ENCODE measurements at places on chromosomes 1 and 21.
A peak's percentile ranks its signal among the peaks of the same experiment; 100 is the strongest.

DNA sequence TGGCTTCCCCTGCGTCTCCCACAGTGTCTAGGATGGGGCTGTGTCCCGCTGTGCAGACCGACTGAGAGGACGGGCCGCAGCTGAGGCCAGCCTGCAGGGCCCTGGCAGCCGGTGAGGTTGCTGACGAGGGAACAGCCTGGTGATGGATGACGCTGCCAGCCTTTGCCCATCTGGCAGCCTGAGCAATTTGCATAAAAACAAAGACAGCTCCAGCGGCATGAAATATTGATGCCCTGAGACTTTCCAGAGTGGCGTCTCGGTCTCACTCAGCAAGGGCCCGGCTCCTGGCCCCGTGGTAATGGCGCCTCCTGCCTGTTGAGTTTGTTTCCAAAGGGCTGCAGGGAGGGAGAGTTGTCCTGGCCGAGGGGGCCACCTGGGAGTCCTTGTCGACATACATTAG, 19.1 kb upstream of the KCNA10 start:
- no peak for DNase-seq
- peaks cover 13% of the 10 kb centered on the region for H3K27me3 ChIP-seq
- no peaks in the 10 kb centered on the region for H3K36me3 ChIP-seq
- H3K4me1 ChIP-seq: no peaks in the 10 kb centered on the region
- H3K4me3 ChIP-seq: no peak overlapping the region

GRCh38 chr1:181061891-181062835, 26.3 kb upstream of the IER5 start:
- H3K36me3 ChIP-seq: peaks cover 4% of the 10 kb centered on the region
- DNase-seq: peak; percentile 66
- H3K4me3 ChIP-seq: no peak overlapping the region
- peaks cover 22% of the 10 kb centered on the region for H3K4me1 ChIP-seq
- H3K27me3 ChIP-seq: no peaks in the 10 kb centered on the region

DNA sequence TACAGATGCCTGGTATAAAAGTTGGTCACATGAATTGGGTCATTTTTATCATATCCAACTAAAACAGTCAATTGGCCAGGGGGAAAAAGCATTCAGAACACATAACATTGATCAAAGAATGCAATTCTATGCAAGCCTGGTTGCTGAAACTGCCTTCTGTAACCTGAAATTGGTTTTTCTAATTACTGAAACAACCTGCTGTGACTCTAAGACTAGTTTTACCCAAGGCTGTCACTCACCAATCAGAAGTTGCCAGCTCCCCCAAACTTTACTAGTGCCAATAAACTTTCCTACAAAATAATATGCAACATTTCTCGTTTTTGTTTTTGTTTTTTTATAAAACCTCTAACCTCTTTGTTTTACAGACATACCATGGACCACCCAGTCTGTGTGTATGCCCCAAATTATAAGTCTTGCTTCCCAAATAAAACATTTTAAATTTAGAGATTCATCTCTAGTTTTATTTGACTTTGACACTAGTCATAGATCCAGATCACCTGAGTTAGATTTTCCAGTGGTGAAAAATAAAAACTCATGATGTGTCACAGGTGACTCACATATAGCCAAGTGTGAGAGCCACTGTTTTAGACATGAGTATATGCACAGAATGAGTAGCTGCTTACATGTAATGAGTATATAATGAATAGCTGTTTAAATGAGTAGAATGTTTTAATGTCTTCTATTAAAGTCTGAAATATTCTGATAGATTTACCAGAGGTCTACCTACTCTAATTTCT, 64.2 kb upstream of the CR2 start:
- H3K4me1 ChIP-seq: peaks cover 3% of the 10 kb centered on the region
- H3K36me3 ChIP-seq: no peaks in the 10 kb centered on the region
- H3K27ac ChIP-seq: no peak overlapping the region
- no peak overlapping the region for H3K4me3 ChIP-seq

- H3K4me1 ChIP-seq: no peaks in the 10 kb centered on the region
- H3K27me3 ChIP-seq: no peaks in the 10 kb centered on the region
- DNase-seq: no peak
- no peaks in the 10 kb centered on the region for H3K36me3 ChIP-seq
- H3K27ac ChIP-seq: no peak overlapping the region
These were observed 2.9 kb upstream of the RHEX start for GRCh38 chr1:206049919-206050600.

- H3K27ac ChIP-seq: no peak overlapping the region
- H3K4me1 ChIP-seq: peaks cover 16% of the 10 kb centered on the region
- DNase-seq: no peak
- H3K27me3 ChIP-seq: peaks cover 8% of the 10 kb centered on the region
- no peak overlapping the region for H3K4me3 ChIP-seq
These were observed 96.4 kb downstream of the SYF2 start for GRCh38 chr1:25135909-25136308.

- no peak overlapping the region for H3K4me3 ChIP-seq
- no peaks in the 10 kb centered on the region for H3K36me3 ChIP-seq
- no peaks in the 10 kb centered on the region for H3K4me1 ChIP-seq
These were observed 13.4 kb downstream of the ADORA1 start for GRCh38 chr1:203140743-203141520.

- H3K27me3 ChIP-seq: no peaks in the 10 kb centered on the region
- no peaks in the 10 kb centered on the region for H3K4me1 ChIP-seq
- DNase-seq: peak; percentile 49
- H3K36me3 ChIP-seq: no peaks in the 10 kb centered on the region
These were observed 41.3 kb upstream of the LRP8 start for GRCh38 chr1:53369034-53369750.

- DNase-seq: no peak
- no peak overlapping the region for H3K27ac ChIP-seq
- no peak overlapping the region for H3K4me3 ChIP-seq
- no peaks in the 10 kb centered on the region for H3K36me3 ChIP-seq
- no peaks in the 10 kb centered on the region for H3K27me3 ChIP-seq
These were observed 27.8 kb upstream of the LYPD8 start for GRCh38 chr1:248783367-248783766.

DNA sequence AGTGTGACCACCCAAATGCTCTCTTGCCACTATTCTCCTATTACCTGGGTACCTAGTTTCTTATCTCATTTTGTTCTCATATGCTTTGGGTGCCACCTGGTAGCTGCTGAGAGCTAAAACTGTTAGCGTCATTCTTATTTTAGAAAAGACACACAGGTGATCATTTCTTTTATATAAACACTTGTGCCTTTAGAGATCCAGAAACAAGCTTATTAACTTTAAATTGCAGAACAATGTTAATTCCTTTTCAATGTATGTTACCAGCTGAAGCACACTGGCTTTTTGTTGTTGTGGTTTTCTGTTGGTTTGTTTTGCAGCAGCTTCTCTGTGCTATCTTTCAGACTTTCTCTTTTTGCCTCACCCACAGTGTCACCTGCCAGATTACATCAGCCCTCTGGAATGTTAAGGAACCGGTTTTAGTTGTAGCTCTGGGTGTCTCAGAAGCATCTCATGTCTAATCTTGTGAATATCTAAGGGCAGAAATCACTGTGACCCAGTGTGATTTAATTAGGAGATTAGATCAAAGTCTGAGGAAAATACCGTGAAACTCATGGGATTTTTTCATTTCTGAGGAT, 43.4 kb upstream of the SLC19A2 start:
- no peaks in the 10 kb centered on the region for H3K36me3 ChIP-seq
- no peak for DNase-seq
- no peaks in the 10 kb centered on the region for H3K27me3 ChIP-seq
- peak overlapping the region; percentile 72 for H3K27ac ChIP-seq
- peak overlapping the region; percentile 3 for H3K4me3 ChIP-seq
- H3K4me1 ChIP-seq: peaks cover 30% of the 10 kb centered on the region

DNA sequence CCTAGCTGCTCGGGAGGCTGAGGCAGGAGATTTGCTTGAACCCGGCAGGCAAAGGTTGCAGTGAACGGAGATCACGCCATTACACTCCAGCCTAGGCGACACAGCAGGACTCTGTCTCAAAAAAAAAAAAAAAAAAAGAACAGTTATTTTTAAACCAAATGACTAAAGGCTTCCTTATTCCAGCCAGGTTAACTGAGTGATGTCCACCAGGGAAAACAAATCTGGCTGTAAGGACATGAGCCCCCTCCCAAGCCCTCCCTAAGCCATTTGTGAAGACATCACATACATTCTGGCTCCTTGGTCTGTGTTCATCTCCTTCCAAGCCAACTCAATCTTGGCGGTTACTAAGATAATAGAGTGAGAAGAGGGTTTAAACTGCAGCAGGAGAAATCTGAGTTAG, 8.2 kb downstream of the TMCC2 start:
- no peak overlapping the region for H3K27ac ChIP-seq
- H3K27me3 ChIP-seq: no peaks in the 10 kb centered on the region
- no peaks in the 10 kb centered on the region for H3K4me1 ChIP-seq
- no peak for DNase-seq

- H3K36me3 ChIP-seq: no peaks in the 10 kb centered on the region
- peaks cover 9% of the 10 kb centered on the region for H3K4me1 ChIP-seq
- no peak for DNase-seq
- no peak overlapping the region for H3K4me3 ChIP-seq
- no peak overlapping the region for H3K27ac ChIP-seq
These were observed 27.4 kb upstream of the HRNR start for GRCh38 chr1:152251391-152251790.

- no peak overlapping the region for H3K27ac ChIP-seq
- no peak for DNase-seq
- H3K36me3 ChIP-seq: no peaks in the 10 kb centered on the region
- H3K4me1 ChIP-seq: no peaks in the 10 kb centered on the region
- no peaks in the 10 kb centered on the region for H3K27me3 ChIP-seq
These were observed 118.8 kb downstream of the PTBP2 start for GRCh38 chr1:96840396-96840795.

DNA sequence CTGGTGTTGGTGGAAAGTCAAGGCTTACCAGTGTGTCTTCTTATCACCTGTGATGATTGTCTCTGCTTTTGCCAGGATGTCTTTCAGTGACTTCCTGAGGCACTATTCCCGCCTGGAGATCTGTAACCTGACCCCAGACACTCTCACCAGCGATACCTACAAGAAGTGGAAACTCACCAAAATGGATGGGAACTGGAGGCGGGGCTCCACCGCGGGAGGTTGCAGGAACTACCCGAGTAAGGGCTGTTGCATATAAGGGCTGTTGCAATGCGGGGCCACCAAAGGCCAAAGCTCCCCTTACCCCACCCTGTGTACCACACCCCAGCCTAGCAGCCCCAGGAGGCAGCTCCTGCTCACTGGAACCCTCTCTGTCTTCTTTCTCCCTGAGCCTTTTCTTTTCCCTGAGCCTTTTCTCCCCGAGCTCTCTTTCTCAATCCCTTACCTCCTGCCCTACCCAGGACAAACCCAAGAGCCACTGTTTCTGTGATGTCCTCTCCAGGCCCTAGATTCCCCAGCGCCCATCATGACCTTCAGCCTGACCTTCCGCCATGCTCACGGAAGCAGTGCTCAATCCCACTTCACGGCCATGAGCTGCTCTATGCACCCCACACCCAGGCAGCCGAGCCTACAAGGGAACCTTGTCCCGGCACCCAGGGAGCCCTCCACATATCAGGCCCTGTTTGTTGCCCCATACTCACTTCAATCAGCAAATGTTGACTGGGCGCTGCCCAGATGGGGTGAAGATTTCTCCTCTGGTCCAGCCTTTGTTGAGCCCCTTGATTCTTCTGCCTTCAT, 40.6 kb downstream of the CAPN2 start:
- no peak for DNase-seq
- H3K36me3 ChIP-seq: peaks cover 80% of the 10 kb centered on the region
- H3K27ac ChIP-seq: no peak overlapping the region
- no peak overlapping the region for H3K4me3 ChIP-seq

DNA sequence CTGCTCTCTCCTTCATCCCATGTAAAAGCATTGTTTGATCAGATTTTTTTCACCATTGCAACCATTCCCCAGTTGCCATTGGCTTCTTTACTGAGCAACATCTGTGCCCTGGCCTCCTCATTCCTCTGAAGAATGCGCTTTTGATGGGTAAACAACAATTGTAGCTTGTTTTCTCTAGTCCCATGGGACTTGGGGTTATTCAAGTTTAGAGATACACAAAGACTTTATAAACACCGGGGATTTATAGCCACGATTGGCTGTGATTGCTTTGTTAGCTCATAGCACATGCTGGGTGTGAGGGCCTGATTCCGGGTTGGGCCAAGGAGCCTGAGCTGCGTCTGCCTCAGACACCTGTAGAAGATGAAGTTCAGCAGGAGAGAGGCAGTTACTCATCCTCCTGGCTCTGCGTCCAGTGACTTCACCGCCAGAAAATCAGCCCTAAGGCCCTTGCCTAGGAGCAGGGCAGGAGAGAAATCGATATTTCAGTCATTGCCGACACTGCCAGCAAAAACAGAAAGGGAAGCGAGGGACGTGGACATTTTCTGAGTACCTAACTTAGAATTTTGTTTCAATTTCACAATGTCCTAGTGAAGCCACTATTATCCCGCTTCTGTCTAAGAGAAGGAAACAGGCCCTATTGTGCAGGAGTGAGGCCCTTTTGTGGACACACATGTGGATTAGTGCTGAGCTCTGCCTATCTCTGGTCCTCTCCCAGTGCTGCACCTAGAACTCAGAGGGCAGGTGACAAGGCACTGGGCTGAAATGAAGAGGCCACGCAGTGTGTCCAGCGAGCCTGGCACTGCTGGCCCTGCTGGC, 159.8 kb upstream of the USP24 start:
- no peak for DNase-seq
- H3K27me3 ChIP-seq: no peaks in the 10 kb centered on the region
- peaks cover 6% of the 10 kb centered on the region for H3K4me1 ChIP-seq
- H3K27ac ChIP-seq: peak overlapping the region; percentile 64

DNA sequence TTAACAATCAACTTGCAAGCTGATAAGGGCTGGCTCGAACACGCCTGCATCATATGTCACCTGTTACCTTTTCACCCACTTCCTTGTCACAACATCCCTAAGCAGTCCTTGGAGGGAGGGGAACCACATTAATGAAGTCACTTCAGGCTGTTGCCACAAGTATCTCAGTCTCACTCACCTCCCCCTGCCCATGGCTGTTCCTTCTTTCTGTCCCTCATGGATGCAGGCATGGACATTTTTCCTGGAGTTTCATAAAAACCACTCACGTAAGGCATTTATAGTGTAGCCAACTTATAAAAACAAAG, 76.8 kb upstream of the ANGPTL1 start:
- H3K27me3 ChIP-seq: no peaks in the 10 kb centered on the region
- H3K27ac ChIP-seq: no peak overlapping the region
- peaks cover 27% of the 10 kb centered on the region for H3K4me1 ChIP-seq
- no peak overlapping the region for H3K4me3 ChIP-seq
